Kidney (tissue), 22 donors: ENCODE measurements at places on chromosomes 11 and 22. TPM values are rescaled to one million over a fixed set of nuclear protein-coding genes. Genes with fewer than 3 reads are reported as not detected.

OR5A1 gene
- total RNA-seq: not detected

- no peak for DNase-seq
- no peaks in the 10 kb centered on the region for H3K27me3 ChIP-seq
- H3K4me1 ChIP-seq: no peaks in the 10 kb centered on the region
- no peak overlapping the region for H3K27ac ChIP-seq
- no peak overlapping the region for H3K4me3 ChIP-seq
Measured at GRCh38 chr11:2849994-2850770, 35.4 kb downstream of the CDKN1C start.

POU2AF2 gene
- not detected for total RNA-seq

OR51I1 gene
- total RNA-seq: 0.35 TPM

- no peak overlapping the region for H3K4me3 ChIP-seq
- H3K36me3 ChIP-seq: no peaks in the 10 kb centered on the region
- DNase-seq: no peak
Measured at GRCh38 chr11:120024046-120024445, 113.9 kb downstream of the TRIM29 start.

- no peaks in the 10 kb centered on the region for H3K4me1 ChIP-seq
- H3K36me3 ChIP-seq: peaks cover 5% of the 10 kb centered on the region
- peak; percentile 56 for DNase-seq
- no peak overlapping the region for H3K27ac ChIP-seq
Measured at GRCh38 chr22:21450320-21450831, 16.8 kb upstream of the TMEM191C start.

- H3K4me1 ChIP-seq: no peaks in the 10 kb centered on the region
- DNase-seq: no peak
- H3K27me3 ChIP-seq: no peaks in the 10 kb centered on the region
- H3K4me3 ChIP-seq: no peak overlapping the region
Measured at GRCh38 chr11:125085301-125086081, 22.4 kb downstream of the SLC37A2 start.

DNA sequence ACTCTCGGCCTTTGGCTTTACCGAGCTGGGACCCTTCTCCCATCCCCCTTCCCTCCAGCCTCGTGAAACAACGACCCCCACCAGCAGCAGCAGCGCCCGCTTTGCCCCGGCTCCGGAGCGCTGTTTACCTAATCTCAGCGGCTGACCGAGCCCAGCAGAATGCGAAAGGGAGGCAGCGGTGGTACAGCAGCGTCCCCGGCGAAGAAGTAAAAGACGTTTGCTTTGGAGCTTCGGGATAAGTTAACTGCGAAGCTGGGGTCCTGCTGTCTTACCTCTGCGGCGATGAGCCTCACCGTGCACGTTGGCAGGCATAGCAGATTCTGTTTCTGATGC is 2.0 kb upstream of the LARGE1 start:
- DNase-seq: peak; percentile 86
- peak overlapping the region; percentile 66 for H3K4me3 ChIP-seq
- H3K36me3 ChIP-seq: no peaks in the 10 kb centered on the region
- H3K27ac ChIP-seq: peak overlapping the region; percentile 36
- H3K4me1 ChIP-seq: peaks cover 19% of the 10 kb centered on the region
- H3K27me3 ChIP-seq: no peaks in the 10 kb centered on the region

- H3K27ac ChIP-seq: no peak overlapping the region
- no peak for DNase-seq
- H3K36me3 ChIP-seq: no peaks in the 10 kb centered on the region
Measured at GRCh38 chr11:116970485-116971292, 127.5 kb downstream of the SIK3 start.

DNA sequence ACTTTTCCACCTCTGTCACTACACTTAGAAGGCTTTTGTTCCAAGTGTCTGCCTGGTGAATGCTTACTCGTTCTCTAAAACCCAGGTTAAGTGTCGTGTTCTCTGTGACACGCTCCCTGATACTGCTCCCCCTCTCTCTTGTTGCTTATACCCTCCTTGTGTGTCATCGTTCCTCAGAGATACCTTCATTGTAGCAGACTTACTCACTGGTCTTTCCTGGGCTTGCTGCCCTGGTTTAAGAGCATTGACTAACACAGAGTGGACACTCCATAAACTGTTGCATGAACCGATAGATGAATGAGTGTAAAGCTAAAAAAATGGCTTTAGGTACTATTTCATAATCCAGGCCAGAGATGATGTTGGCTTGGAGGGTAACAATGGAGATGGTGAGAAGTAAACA is 171.3 kb downstream of the GRIK4 start:
- H3K36me3 ChIP-seq: no peaks in the 10 kb centered on the region
- H3K4me1 ChIP-seq: no peaks in the 10 kb centered on the region
- no peaks in the 10 kb centered on the region for H3K27me3 ChIP-seq
- H3K4me3 ChIP-seq: no peak overlapping the region

GRCh38 chr11:80613655-80614054 is 1172.8 kb upstream of the TENM4 start:
- H3K36me3 ChIP-seq: no peaks in the 10 kb centered on the region
- no peaks in the 10 kb centered on the region for H3K4me1 ChIP-seq
- peak; percentile 38 for DNase-seq

- peaks cover 9% of the 10 kb centered on the region for H3K27me3 ChIP-seq
- H3K4me1 ChIP-seq: peaks cover 3% of the 10 kb centered on the region
- H3K4me3 ChIP-seq: no peak overlapping the region
- DNase-seq: no peak
- H3K36me3 ChIP-seq: no peaks in the 10 kb centered on the region
- H3K27ac ChIP-seq: no peak overlapping the region
Measured at GRCh38 chr11:66014804-66015453, 3.1 kb downstream of the CST6 start.

DNA sequence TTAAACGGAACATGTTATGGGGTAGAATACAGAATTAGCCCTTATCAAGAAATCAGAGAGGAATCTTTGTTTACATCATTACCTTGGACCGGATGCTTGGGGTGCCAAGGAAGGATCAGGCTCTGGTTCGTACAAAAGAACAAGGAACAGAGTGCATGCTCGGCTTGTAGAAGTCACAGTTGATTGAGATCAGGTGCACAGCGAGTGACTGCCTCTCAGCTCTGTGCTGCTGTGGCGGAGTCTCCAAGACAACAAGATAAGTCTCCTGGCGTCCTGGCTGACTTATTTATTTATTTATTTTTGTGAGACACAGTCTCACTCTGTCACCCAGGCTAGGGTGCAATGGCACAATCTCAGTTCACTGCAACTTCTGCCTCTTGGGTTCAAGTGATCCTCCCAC is 31.8 kb downstream of the GLB1L2 start:
- no peak overlapping the region for H3K4me3 ChIP-seq
- no peaks in the 10 kb centered on the region for H3K36me3 ChIP-seq
- H3K4me1 ChIP-seq: no peaks in the 10 kb centered on the region
- H3K27ac ChIP-seq: no peak overlapping the region
- H3K27me3 ChIP-seq: no peaks in the 10 kb centered on the region

FOLR3 gene
- total RNA-seq: 17.5 TPM

DNA sequence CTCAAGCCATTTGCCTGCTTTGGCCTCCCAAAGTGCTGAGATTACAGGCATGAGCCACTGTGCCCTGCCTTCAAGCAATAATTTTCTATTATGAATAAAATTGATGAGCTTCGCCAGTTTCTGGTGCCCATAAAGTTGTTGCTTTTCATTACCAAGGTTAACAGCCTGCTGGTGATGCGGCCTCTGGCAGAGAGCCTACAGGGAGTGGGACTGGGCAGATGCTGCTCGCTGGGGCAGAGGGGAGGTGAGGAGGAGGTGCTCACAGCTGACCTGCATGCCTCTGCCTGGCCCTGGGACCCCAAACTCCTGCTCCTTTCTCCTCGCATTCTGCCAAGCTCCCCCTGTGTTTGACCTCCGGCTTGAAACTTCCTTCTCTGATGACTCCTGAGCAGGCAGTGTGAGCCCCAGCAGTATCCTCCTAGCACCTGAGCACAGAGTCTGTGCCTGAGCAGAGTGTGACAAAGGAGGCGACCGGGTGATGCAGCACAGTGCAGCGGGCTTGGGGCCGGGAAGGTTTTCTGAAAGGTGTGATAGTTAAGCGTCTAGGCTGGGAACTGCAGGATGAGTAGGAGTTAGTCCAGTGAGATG is 56.1 kb upstream of the B3GAT1 start:
- no peak overlapping the region for H3K27ac ChIP-seq
- H3K4me3 ChIP-seq: peak overlapping the region; percentile 51
- H3K4me1 ChIP-seq: no peaks in the 10 kb centered on the region
- H3K27me3 ChIP-seq: no peaks in the 10 kb centered on the region
- DNase-seq: no peak

- no peak overlapping the region for H3K4me3 ChIP-seq
- H3K27me3 ChIP-seq: no peaks in the 10 kb centered on the region
- no peaks in the 10 kb centered on the region for H3K36me3 ChIP-seq
Measured at GRCh38 chr11:117084992-117085391, 13.2 kb downstream of the SIK3 start.

ZBTB16 gene
- total RNA-seq: 126 TPM

CAPRIN1 gene
- 174 TPM for total RNA-seq

DNA sequence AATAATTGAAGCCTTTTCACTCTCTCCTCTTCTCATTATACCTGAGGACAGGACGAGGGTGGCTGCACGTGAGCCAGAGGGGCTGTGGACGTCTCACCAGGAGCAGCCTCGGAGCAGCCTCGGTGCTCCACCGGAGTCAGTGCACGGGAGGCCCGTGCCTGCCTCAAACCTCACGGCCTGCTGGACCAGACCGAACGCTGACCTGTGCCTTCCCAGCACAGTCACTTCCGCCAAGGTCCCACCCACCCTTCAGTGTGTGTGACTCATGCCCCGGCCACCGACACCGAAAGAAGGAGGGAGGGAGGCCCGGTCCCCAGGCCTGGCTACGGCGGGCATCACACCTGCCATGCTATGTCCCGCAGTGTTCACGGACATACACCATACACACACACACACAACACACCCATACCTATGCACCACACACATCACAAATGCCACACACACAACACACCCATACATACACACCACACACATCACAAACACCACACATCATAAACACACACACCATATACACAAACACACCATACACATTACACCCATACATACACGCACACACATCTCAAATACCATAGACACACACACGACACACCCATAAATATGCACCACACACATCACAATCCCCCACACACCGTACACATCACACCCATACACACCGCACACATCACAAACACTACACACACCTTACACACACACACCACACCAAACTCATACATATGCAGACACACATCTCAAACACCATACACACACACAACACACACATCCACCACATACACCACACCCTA is 1506.5 kb downstream of the TBC1D22A start:
- no peak overlapping the region for H3K27ac ChIP-seq
- no peaks in the 10 kb centered on the region for H3K36me3 ChIP-seq
- DNase-seq: no peak
- H3K4me1 ChIP-seq: no peaks in the 10 kb centered on the region
- no peak overlapping the region for H3K4me3 ChIP-seq
- no peaks in the 10 kb centered on the region for H3K27me3 ChIP-seq

CHRM1 gene
- 0.44 TPM for total RNA-seq

DNA sequence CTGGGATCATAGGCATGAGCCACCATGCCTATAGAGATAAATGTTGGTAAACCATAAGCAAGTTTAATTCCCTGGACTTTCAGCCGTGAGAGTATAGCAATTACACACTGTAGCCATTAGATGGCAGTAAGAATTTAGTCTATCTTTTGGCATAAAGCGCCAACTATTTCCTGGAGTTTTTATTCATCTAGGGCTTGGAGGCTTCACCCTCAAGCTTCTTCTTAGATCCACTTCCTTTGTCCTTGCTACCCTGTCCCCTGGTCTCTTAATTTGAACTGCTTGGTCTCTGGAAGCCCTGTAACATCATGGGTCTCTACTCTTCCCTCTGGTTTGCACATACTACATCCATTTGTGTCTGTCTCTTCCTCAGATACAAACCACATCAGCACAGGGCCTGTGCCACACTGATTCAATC is 38.2 kb downstream of the OR10A6 start:
- no peaks in the 10 kb centered on the region for H3K4me1 ChIP-seq
- no peaks in the 10 kb centered on the region for H3K27me3 ChIP-seq
- no peak overlapping the region for H3K4me3 ChIP-seq
- H3K27ac ChIP-seq: no peak overlapping the region
- DNase-seq: peak; percentile 73

ARHGAP32 gene
- total RNA-seq: 30.8 TPM

PLCB3 gene
- total RNA-seq: 24.6 TPM

DNA sequence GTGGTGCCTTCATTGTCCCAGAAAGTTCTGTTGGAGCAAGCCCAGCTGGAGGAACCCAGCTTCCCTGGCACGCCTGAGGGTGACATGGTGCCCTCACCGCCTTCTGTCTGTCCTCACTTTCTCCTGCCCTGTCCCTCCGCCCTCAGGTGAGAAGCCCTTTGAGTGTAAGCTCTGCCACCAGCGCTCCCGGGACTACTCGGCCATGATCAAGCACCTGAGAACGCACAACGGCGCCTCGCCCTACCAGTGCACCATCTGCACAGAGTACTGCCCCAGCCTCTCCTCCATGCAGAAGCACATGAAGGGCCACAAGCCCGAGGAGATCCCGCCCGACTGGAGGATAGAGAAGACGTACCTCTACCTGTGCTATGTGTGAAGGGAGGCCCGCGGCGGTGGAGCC is 46.0 kb upstream of the NNMT start:
- no peak overlapping the region for H3K27ac ChIP-seq
- H3K4me3 ChIP-seq: no peak overlapping the region
- no peaks in the 10 kb centered on the region for H3K4me1 ChIP-seq
- H3K27me3 ChIP-seq: no peaks in the 10 kb centered on the region

GRCh38 chr11:103892603-103893002 is 143.8 kb upstream of the DDI1 start:
- DNase-seq: no peak
- H3K27ac ChIP-seq: no peak overlapping the region
- no peaks in the 10 kb centered on the region for H3K36me3 ChIP-seq
- no peak overlapping the region for H3K4me3 ChIP-seq
- H3K27me3 ChIP-seq: no peaks in the 10 kb centered on the region

SLC37A2 gene
- total RNA-seq: 6.1 TPM

DNA sequence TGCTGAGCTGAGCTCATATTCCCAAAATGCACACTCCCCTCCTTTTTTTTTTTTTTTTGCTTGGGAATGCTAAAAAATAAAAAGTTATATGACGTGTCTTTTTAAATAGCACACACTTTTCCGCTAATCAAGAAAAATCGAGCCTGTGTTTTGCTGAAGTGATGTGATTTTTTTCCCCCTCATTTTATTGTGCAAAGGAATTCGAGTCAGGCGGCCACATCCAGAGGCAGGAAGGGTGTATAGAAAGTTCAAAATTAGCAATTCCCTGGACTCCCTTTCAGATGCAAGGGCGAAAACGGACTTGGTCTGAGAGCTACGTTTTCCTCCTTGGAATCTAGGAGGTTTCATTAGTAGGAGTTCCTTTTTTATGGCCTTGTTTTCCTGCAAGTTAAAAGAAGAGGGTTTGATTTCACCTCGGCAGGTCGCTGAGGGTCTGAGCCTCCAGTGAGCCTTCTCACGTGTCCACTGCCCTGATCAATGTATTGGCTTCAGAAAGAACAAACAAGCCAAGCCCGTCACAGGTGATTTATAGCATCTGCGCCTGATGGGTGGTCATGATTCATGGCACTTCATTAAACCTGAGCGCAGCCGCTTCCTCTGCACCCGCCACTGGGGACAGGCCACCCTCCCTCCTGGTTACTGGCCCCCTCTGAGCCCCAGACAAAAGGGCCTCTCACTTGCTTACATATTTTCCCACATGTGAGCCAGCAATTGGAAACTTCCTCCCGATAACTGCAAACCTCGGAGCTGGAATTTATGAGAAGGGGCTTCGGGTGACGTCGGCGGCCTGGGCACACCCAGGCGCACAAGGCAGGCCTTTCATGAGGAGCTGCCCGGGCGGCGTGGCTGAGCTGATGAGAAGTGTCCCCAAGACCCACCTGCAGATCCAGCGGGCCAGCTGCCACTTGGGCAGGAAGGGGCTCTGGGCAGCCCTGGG is 64.4 kb upstream of the LINC01488 start:
- no peaks in the 10 kb centered on the region for H3K27me3 ChIP-seq
- peak overlapping the region; percentile 11 for H3K27ac ChIP-seq
- no peaks in the 10 kb centered on the region for H3K36me3 ChIP-seq
- H3K4me3 ChIP-seq: no peak overlapping the region

MS4A1 gene
- total RNA-seq: 11.1 TPM
